CD4-positive, alpha-beta T cell treated with Interleukin-6 for 4 hours (primary cell): ENCODE measurements at places on chromosomes 6 and 20.

GRCh38 chr6:92538275-92538674 is 881.1 kb downstream of the EPHA7 start:
- no peak for DNase-seq

GRCh38 chr20:44460795-44461141 is 14.9 kb upstream of the TTPAL start:
- DNase-seq = peak; percentile 8

GRCh38 chr20:49948178-49948577 is 12.0 kb downstream of the RNF114 start:
- no peak for DNase-seq

GRCh38 chr6:62999796-63000195 is 211.5 kb upstream of the FKBP1C start:
- no peak for DNase-seq

GRCh38 chr20:1775117-1775516 is 117.5 kb upstream of the SIRPG start:
- DNase-seq = no peak

DNA sequence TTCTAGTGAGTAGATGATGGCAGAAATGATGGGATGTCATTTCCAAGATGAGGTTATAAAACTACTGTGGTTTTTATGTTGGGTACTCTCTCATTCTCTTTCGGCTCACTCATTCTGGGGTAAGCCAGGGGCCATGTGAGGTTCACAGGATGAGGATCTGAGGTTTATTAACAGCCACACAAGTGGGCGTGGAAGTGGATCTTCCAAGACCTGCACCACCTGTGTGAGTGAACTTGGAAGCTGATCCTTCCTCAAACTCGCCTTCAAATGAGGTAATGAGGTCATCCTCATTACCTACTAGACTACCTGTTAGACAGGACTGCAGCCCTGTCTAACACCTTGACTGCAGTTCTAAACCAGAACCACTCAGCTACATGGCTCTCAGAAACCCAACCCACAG is 45.1 kb upstream of the TAGAP start:
- no peak for DNase-seq

- no peak for DNase-seq
Measured at GRCh38 chr6:41813469-41813868, 26.0 kb downstream of the TOMM6 start.

DNA sequence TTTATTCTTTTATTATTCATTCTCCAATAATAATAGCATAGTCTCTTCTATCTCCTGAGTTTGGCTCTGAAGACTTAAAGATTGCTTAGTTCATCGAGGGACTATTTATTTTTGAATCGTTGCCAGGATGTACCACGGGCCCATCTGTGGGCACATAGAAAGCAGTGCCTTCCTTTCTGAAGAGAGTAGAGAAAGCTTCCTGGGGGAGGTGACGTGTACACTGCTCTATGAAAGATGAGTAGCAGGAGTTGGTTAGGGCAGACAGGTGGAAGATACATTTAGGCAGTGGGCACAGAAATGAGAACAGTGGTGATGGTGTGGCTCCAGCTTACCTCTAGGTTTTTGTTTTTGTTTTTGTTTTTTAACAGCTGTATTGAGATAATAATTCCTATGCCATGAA is 98.4 kb downstream of the CDKAL1 start:
- DNase-seq = no peak

- peak; percentile 93 for DNase-seq
Measured at GRCh38 chr20:43590392-43591303, at the start of gene IFT52. IFT52 (plus strand) TSS chr20:43590937; CDS start chr20:43594699, 3,762 bp downstream.

GRCh38 chr20:59822291-59823029 is 111.0 kb downstream of the SYCP2 start:
- DNase-seq = no peak

GRCh38 chr6:115706324-115706723 is 354.4 kb downstream of the FRK start:
- DNase-seq = no peak

GRCh38 chr20:13910492-13910891 is 79.9 kb downstream of the SEL1L2 start:
- DNase-seq = no peak

DNA sequence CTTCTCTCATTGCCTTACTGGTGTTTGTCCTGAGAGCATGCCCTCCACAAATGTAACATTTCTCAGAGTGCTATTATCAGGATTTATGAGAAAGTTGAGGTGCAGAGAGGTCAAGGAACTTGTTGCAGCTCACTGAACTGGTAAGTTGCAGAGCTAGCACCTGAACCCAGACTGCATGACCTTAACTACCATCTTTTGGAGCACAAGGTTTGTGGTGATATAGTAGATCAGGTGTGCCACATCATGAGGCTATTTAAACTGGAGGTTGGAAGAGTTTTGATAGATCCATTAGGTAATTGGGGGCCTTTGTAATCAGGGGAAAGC is 112.0 kb upstream of the CITED2 start:
- DNase-seq = no peak

DNA sequence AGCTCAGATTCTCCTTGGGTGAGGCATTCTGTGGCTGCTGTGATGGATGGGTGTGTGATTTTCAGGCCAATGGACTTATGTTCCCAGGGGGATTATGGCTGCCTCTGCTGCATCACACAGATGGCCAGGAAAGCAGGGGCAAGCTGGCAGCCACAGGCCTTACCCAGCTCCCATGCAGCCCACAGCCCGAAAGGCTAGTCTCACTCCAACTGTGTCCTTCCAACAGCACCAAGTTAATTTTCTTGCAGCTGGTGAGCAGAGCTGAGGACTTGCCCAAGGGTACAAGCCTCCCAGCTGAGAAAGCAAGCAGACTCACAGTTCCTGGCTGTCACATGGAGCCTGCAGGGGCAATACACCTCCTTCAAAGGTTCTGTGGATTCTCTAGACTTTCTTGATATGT is 155.2 kb upstream of the KHDRBS2 start:
- no peak for DNase-seq

DNA sequence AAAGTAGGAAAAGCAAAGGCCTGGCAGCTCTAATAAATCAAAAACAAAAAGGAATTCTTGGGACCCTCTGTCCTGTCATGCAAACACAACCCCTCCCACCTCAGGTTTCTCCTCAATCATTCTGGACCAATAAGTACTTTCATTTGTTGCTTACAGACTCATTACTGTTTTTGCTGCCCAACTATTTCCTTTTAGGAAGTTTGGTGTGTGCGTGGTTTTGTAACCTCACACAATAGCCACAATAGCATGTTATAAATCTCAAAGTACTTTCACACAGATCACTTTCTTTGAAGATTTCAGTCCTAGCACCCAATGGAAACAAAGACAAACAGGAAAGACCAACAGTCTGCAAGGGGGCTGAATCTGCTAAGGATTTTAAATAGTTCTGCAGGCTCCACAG is 4.5 kb downstream of the MRPL14 start:
- DNase-seq = peak; percentile 7

DNA sequence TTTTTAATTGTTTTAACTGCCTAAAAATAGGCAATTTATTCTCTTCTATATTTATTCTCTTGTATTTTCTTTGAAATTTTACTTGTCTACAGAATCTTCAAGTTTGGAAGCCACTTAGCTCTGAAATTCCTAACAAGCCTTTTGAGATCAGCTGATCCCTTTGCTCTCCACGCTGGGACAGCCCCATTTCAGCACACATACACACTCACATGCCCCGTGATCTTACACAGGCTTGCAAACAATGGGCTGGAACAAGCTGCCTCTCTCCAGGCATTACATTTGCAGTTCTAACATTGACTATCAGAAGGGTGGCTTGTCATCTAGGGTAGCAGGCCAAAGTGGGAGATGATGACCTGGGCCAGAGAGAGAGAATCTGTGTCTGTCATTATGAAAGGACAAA is 62.1 kb upstream of the RAB32 start:
- no peak for DNase-seq

- no peak for DNase-seq
Measured at GRCh38 chr6:43444582-43444981, 10.8 kb downstream of the DLK2 start.

DNA sequence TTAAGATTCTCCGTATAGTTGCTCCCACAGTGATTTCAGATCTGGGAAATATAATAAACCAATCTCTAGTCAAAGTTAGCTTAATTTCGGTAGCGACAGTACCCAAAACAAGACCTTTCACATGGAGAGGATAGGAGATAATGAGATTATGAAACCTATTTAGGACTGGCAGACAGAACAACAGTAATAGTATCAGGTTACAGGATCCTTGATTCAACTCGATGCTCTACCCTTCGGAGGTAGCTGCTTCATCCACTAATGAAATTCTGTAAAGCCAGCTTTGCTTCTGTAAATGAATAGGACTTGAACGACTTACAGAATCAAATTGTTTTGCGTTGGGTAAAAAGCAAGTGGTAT is 534 bp upstream of the AKIRIN2 start:
- DNase-seq = no peak

GRCh38 chr6:90605749-90606340 is 19.0 kb upstream of the MAP3K7 start:
- DNase-seq = no peak

DNA sequence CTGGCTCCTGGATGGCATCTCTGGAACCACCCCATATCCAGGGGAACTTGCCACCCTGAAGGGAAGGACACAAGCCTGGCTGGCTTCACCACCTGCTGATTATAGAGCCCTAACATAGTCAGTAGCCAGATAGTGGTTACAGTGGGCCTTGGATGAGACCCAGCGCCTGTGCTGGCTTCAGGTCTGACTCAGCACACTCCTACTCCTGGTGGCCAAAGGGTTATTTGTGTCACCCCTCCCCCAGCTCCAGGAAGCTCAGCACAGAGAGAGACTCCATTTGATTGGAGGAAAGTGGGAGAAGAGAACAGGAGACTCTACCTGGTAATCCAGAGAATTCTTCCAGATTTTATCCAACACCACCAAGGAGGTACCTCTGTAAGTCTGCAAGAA is 12.8 kb downstream of the SNX14 start:
- no peak for DNase-seq

GRCh38 chr6:138576313-138576712 is 77.0 kb upstream of the NHSL1 start:
- DNase-seq = no peak

DNA sequence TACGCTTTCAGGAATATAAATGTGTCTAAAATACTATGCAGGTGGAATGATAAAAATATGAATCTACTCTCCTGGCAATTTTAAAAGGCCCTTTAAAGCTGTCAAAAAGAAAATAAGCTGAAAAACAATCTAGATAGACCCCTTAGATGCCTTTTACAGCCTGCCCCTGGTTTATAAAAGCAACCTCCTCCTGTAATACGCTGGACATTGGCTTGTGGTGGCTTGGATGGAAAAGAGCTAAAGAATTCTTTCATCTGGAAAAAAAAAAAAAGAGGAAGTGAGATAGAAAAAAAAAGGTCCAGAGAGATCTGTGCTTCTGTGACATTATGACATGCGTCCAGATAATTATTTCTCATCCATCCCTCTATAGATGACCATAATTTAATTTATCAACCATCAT is 115.9 kb upstream of the NRSN1 start:
- no peak for DNase-seq

- DNase-seq = peak; percentile 80
Measured at GRCh38 chr6:27890445-27891319, 21.5 kb downstream of the OR2B2 start.

- no peak for DNase-seq
Measured at GRCh38 chr6:136737871-136738691, 54.2 kb downstream of the MAP3K5 start.

DNA sequence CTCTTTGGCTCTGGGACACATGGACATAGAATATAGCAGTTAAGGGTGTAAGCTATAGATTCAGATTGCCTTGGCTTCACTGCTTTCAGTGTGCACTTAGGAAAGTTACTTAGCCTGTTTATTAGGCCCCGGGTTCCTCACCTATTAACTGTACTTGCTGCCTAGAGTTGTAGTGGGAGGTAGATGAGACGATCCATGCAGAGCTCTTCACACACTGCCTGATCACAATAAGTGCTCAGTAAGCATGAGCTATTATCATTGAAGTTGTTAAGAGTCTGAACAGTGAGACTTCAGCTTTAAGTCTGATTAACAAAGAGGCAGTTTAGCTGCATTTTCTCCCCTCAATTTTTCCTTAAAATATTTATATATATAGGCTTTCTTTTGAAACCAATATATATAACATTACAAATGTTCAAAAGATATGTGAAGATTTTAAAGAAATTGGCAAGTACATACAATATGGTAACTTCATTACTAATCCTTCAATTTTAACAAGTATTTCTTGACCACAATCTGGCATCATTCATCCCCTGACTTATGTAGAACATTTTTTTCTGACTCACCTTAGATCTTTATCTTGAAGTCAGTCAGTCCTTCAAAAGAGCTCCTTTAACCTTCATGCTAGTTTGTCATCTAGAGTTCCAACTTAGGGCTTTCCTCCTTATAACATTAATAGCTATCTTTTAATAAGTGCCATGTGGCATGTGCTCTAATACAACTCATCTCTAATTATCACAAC is 20.5 kb upstream of the SUPT3H start:
- no peak for DNase-seq

GRCh38 chr6:166905505-166906134 is 50.7 kb downstream of the RNASET2 start:
- no peak for DNase-seq

- DNase-seq = no peak
Measured at GRCh38 chr6:32178547-32179440, 589 bp downstream of the RNF5 start.

- DNase-seq = no peak
Measured at GRCh38 chr6:75604294-75604693, 2.6 kb downstream of the SENP6 start.

GRCh38 chr20:51372176-51372803 is 170.2 kb downstream of the NFATC2 start:
- peak; percentile 74 for DNase-seq

- DNase-seq = no peak
Measured at GRCh38 chr6:7311917-7312615, 933 bp downstream of the SSR1 start.

GRCh38 chr20:48648482-48649051 is 179.2 kb downstream of the PREX1 start:
- no peak for DNase-seq

DNA sequence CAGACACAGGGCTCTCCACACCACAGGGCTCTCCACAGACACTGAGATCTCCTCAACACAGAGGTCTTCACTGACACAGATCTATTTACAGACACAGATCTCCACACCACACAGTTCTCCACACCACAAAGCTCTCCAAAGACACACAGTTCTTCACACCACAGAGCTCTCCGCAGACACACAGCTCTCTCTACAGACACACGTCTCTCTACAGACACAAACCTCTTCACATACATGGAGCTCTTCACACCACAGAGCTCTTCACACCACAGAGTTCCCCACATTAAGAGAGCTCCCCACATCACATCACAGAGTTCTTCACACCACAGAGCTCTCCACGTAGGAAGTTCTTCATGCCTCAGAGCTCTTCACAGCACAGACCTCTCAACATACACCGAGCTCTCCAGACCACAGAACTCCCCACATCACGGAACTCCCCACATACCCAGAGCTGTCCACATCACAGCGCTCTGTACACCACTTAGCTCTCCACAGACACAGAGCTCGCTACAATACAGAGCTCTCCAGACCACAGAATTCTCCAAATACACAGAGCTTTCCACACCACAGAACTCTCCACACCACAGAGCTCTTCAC is 53.9 kb downstream of the ERMARD start:
- no peak for DNase-seq

GRCh38 chr6:36863670-36864540 is 10.7 kb downstream of the PPIL1 start:
- DNase-seq = no peak
